ENCODE measurements at places on chromosomes 7 and 10.

DNA sequence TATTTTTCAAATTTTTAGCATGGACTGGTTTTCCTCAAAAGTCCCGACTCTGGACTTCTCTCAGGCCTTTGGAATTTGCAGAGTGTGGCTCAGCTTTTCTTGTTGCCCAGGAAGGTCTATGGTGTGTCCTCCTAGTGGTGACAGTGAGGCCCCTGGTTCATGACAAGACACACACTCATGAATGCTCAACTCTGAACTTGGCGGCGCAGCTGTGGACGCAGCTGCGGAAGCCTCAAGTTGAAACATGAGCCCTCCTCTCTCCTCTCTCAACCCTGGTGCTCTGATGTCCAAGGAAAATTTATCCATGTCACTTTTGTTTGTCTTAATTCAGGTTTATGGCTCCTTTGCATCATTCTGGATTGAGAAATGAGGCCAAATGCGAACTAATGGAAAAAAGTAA is 183.9 kb downstream of the HECW1 start:
- DNase-seq: no peak

GRCh38 chr7:75667938-75668337 is 70.8 kb downstream of the HIP1 start:
- no peak for DNase-seq

GRCh38 chr7:53473371-53473770 is 437.9 kb downstream of the POM121L12 start:
- no peak for DNase-seq

GRCh38 chr10:31700181-31700611 is 228.4 kb downstream of the ARHGAP12 start:
- DNase-seq: peak; percentile 54
